NAMALWA (cell line): ENCODE measurements at places on chromosomes 11 and 22.
A peak's percentile ranks its signal among the peaks of the same experiment; 100 is the strongest.

DNA sequence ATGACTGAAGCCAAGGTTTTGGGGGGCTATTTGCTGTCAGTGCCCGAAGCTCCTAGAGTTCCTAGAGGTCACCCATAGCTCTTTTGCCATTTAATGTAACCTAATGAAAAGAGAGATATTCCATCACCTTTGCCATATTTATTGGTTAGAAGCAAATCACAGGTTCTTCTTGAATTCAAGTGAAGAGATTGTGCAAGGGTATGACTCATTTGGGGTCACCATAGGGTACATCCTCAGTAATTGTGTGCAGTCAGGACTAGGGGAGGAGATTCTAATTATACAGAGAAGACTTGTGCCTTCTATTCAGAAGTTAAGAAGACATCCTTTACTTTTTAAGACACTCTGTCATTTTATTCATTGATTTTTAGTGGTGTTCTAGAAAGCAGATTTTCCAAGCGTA is 6.9 kb upstream of the PRAME start:
- no peak for DNase-seq

DNA sequence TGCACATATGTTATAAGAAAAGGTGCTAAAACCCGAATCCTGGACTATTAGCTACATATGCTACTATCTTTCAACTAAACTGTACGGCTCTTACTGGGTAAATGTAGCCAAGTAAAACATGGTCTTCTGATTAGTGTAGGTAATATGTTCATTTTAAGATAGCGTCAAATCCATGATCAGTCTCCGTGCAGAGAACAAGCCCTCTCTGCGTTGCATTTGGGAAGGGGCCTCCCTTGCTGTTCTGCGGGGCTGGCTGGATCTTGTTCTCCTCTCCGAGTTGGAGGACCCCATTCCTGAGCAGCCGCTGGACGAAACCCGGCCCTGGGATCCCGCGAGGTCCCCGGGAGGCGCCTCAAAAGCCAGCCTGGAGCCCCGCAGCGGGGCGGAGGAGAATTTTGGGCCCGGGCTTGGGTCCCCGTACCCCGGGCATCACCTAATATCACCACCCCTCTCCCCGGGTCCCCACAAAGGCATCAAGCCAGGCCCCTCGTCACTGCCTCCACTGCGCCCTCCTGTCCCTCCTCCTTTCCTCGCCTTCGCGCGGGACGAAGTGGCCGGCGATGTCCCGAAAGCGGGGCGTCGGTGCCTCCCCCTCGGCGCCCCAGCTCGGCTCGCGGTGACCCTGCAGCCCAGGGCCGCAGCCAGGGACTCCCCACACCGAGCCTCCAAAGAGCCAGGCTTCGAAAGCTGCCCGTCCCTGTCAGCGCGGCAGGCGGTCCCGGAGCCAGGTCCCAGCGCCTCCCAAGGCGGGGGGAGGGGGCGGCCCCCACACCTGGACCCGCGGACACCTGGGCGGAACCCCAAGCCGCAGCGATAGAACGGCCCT is 54.5 kb upstream of the FBXO3 start:
- no peak for DNase-seq

DNA sequence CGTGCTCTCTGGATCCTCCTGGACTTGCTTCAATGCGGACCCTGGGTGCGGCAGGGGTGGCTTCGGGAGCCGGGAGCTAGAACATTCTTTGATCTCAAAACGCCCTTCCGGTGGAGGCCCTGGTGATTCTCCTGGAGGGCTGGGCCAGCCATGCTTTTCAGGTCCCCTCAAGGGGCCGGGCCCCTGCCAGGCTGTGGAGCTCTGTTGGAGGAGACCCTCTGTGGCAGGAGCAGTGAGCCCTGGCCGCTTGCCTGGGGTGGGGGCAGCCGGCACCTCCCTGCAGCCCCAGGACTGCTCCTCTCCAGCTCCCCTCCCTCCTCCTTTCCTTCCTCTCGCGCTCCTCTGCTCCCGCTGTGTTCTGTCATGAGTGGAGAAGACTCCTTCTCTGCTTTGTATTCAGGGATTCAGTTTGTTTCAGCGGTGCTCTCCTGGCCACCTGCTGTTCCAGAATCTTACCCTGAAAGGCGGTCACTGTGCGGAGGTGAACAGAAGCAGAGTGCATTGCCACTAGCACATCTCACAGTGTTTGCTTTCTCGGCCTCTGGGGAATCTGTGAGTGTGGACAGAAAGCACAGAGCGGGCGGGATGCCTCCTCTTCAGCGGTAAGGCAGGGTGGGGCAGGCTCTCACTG is 289.1 kb downstream of the TBC1D22A start:
- DNase-seq: no peak

DNA sequence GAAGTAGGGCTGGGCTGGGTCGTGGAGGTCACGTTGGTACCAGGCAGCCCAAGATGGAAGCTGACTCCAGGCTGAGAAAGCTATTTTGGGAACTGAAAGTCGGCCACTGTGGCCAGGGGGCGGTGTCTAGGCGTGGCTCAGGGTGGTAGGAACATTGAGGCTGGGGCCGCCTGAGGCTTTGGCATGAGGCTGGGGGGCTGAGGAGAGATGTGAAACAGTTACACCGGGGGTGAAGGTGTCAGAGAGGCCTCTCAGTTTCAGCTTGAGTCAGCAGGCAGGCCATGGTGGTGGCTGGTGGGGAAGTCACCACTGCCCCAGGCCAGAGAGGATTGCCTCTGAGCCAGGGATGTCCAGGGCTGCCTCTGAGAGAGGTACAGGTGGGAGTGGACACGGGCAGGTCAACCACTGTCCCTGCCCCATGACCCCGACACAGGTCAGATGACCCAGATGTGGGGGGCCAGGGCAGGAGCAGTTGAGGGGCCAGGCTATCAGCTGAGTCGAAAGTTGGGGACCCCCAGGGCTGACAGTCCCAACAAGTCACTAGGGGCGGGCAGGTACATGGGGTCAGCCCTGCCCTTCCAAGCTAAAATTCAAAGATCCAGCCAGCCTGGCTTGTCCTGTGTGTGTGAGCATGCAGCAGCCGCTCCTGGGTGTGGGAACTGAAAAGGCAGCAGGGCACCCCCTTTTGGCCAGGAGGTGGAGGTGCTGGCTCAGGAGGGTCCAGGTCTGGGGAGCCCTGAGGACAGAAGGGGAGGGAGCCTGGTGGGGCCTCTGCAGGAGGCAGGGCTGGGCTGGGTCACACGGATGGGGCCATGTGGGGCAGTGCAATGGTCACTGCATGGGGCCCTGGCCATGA is 7.2 kb downstream of the KCNK7 start:
- DNase-seq: peak; percentile 84

GRCh38 chr11:44824300-44824704 is 97.5 kb downstream of the TSPAN18 start:
- DNase-seq: no peak
